ENCODE measurements at places on chromosomes 12 and 14.

DNA sequence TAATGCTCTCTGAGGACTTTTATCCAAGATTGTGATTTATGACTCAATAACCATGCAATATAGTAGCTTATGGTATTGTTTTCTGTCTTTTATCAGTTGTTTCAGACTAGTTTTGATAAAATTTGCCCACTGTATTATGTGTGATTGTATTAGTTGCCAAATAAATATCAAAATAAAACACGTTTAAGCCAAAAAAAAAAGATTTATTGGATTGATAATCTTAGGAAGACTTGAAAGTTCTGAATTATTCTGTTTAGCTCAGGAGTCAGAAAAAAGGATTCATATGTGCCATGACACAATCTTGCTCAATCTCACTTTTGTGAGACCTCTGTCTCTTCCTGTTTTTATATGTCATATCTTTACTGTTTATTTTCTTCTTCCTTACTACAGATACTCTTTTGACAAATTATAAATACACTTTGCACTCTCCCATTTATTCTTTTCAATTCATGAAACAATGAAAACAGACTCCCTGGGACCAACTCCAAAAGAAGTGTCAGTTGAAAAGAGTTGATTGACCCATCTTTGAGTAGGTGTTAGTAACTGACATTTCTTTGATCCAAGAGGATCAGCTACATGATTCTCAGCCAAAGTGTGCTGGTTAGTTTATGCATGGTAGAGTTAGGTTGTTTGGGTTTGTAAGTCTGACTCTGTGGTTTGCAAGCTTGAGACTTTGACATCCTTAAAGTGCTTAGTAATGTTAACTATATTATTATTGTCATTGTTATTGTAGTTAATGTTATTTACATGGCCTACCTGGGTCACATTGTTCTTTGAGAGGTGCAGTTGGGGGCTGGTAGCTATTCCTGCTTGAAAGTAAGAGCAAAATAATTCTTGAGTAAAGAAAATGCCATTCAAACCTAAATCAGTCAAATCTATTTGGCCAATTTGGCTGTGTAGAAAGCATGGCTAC lies 2.5 kb downstream of the OR6C76 start:
- DNase-seq = no peak

DNA sequence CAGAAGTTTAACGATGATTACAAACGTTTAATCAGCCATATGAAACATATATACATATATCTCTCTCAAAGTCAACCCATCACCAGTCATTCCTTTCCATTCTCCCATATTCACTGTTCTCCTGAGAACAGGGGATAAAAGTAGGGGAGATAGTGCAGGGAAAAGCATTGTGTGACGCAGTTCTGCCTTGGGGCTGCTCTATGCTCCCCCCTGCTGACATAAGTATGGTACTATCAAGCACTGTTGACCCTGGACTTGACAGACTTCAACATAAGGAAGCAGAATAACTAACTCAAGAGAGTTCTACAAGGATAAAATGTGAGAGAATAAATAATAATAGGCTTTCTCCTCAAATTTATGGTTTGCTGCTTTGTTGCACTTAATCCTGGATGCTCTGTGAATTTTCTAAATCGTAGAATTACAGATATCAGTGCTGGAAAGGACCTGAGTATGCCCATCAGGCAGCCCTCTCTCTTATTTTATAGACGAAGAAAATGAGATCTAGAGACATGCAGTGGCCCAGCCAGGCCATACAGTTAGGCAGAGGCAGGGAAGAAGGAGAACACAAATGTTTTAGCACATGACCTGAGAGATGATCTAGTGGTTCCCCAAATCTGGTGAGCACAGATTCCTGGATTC lies 87.2 kb downstream of the SCN8A start:
- peak; percentile 60 for DNase-seq

DNA sequence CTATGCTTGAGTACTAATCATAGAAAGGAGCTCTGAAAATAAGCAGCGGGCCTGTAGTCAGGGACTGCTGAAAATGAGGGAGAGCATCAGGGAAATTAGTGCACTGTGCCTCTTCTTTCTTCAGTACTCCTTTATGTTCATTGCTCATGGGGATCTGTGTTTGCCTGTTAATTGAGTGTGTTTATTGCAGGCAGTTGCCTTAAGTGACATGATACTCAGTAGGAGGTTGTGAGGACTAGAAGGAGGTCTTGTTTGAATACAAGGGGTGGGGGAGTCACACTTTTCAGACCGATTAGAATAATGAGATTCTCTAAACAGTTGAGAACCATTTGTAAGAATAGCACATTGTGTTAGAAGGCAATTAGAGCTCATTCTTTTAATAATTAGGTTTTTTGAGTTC lies 102.6 kb upstream of the SLCO1C1 start:
- no peak for DNase-seq

- DNase-seq = no peak
Measured at GRCh38 chr14:75946785-75947184, 35.0 kb downstream of the TGFB3 start.

DNA sequence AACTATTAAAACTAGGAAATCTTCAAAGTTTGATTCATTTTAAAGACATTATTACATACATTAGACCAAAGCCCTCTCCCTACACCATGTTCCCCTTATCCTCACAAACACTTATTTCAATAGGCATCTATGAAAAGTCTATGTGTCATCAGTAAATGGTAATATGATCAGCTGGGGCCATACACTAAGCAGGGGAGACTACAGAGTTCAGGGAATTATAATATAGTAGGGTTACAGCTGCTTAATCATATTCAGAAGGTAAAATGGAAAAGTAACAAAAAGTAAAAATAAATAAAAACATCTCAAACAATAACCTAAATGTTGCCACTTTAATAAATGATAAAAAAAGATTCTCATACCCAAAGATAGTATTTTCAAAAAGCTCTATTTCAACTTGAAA lies 29.1 kb downstream of the PAWR start:
- no peak for DNase-seq

- no peak for DNase-seq
Measured at GRCh38 chr12:21773806-21774205, 700 bp downstream of the KCNJ8 start.

GRCh38 chr12:111193977-111194702 lies 174.8 kb downstream of the PHETA1 start:
- DNase-seq = no peak

GRCh38 chr12:131895640-131896079 lies 1.2 kb downstream of the ULK1 start:
- no peak for DNase-seq

DNA sequence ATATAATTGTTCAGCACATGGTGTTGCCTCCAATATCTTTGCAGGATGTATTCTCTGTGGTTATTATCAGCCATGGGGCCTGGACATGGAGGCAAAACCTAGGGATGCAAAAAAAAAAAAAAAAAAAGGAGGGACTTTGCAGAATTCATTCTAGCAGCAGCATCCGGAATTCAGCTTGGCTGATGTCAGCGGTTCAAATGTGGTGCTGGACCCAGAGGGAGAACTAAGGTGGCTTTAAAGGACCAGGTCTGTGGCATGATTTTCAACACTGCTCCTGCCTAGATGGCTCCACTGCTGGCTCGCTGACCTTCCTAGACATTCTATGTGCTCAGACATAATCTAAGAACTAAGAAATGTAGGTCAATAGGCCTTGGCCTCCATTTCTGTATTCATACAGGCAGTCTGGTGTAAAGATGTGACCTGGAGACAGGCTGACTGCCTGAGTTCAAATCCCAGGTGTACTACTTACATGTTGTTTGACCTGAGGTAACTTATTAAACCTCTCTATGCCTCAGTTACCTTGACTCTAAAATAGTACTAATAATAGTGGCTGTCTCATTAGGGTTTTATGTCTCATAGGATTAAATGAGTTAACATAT lies 108.6 kb downstream of the PPM1A start:
- DNase-seq = no peak

GRCh38 chr12:124385219-124385969 lies 90.5 kb downstream of the RFLNA start:
- peak; percentile 89 for DNase-seq

GRCh38 chr12:112349431-112349830 lies 32.8 kb downstream of the HECTD4 start:
- no peak for DNase-seq

GRCh38 chr12:117377758-117378157 lies 16.3 kb upstream of the NOS1 start:
- DNase-seq = no peak

GRCh38 chr12:64998371-64999147 lies 122.5 kb downstream of the WIF1 start:
- DNase-seq = no peak

GRCh38 chr12:88944397-88944796 lies 364.1 kb upstream of the KITLG start:
- peak; percentile 39 for DNase-seq

GRCh38 chr14:50520947-50521815 lies 11.2 kb downstream of the MAP4K5 start:
- peak; percentile 71 for DNase-seq

GRCh38 chr12:54977857-54978256 lies 6.7 kb downstream of the TESPA1 start:
- no peak for DNase-seq

- DNase-seq = no peak
Measured at GRCh38 chr12:46460682-46461210, 88.2 kb upstream of the SLC38A2 start.

DNA sequence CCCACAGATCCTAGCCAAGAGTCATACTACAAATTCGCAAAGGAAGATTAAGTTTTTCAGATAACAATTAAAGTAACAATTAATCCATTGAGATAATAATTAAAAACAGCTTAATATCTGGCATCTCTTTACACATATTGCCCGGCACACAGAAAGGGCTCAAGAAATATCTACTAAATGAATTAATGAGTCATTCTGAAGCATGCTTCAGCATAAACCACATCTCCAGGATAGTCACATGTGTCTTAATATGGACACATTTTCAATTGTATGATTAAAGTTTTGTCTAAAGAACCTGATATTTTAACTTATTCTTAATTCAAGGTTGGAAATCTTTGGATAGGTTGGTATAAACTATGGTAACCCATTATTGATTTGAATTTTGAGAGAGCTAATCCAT lies 9.6 kb downstream of the ITPR2 start:
- DNase-seq = peak; percentile 41

Measured in HFFc6 (cell line).